Stimulated activated naive CD4-positive, alpha-beta T cell (primary cell): ENCODE measurements at places on chromosomes 11 and 22.
A peak's percentile ranks its signal among the peaks of the same experiment; 100 is the strongest.

GRCh38 chr11:86990031-86990430 is 34.8 kb upstream of the FZD4 start:
- DNase-seq: no peak

DNA sequence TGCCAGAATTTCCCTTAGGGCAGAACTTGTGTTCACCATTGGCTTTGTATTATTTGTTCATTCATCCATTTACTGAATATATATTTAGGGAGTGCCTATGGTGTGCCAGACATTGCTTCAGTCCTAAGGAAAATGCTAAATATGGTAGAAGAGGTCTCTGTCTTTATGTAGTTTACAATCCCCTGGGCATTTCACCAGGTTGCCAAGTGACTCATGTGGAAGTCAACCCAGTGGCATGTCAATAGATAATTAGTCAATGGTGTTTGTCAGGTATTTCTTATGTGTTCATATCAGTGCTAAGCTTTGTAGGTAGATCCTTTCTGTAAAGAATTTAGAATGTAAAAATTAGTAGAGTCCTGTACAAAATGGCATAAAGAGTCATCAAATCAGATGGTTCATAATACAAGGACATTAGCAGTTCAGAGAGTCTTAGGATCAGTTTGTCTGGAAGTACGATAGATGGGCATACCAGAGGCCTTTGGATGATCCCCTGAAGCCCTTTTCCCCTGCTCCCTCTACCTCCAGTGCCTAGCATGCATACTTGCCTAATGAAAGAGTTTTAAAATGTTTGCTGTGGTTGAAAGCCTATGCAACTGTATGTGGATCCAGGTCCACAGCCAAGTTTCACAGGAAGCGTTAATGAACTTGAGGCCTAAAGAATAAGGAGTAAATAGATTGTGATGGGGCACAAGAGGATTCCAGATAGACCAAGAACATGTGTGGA is 58.5 kb upstream of the SESN3 start:
- DNase-seq: no peak

- DNase-seq: no peak
Observed at GRCh38 chr11:12237381-12237784, 127.0 kb downstream of the MICAL2 start.

- no peak for DNase-seq
Observed at GRCh38 chr11:47854667-47855066, 6.5 kb upstream of the NUP160 start.

DNA sequence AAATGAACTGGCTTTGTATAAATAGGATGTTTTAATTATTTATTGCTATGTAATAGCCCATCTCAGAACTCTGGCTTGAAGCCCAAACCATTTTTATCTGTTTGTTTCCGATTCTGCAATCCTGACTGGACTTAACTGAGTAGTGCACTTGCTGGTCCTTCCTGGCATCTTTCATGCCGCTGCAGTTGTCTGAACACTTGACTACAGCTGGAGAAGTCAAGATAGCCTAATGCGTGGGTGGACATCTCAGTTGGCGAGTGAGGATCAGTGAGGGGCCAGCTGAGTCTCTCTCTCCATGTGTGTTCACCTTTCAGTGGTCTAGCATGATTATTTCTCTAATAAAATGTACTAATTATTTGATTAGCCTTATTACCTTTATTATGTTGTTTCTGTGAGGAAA is 105.8 kb downstream of the PRMT3 start:
- no peak for DNase-seq

DNA sequence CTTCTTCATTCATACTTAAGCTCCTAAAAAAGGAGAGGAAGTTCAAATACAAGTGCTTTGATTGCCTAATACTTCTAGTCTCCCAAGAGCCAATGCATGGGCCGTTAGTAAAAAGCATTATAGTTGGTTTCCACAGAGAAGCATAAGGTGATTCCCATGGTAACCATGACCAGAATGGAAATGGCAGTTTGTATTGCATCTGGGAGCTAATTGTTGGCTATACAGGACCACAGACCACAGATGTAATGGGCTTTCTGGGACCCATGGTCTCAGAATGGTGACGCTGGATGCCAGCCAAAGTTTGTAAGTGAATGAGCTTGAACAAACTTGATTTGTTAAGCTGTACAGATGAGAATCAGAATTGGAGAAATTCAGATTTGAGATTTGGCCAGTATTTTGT is 333.9 kb upstream of the C11orf87 start:
- DNase-seq: no peak

GRCh38 chr11:118531597-118532084 is 649 bp downstream of the TMEM25 start:
- no peak for DNase-seq

DNA sequence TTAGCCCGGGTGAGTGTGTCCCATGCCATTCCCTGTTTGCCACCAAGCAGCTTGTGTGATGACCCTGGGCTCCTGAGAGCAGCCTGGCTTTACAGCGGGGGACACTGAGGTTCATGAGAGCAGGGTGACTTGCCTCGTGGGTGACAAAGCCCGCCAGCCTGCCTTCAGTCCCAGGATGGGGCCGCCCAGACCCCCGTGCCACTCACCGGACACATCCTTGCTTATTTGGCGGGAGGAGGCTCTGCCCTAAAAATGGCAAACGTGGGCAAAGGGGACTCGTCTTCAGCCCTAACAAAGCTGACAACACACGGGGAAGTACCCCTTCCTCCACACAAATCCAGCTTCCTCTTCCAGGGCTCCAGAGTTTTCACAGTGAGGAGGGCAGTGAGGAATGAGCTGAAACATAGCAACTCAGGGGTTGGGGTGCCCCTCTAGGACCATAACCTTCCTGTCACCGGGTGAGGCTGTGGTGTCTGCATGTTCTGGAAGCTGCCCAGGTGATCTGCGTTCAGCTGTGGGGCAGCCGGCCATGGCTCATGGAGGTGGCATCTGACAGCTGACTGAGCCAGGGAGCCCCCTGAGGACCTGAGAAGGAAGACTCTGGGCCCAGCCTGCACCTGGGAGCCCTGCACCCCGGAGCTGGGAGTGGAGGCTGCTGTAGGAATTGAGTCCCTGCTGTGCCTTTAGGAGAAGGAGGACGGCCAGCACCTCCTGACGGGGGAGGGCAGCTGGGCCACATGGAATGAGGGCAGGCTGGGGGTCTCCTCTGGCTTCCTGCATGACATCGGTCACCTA is 16.7 kb downstream of the RIBC2 start:
- no peak for DNase-seq

DNA sequence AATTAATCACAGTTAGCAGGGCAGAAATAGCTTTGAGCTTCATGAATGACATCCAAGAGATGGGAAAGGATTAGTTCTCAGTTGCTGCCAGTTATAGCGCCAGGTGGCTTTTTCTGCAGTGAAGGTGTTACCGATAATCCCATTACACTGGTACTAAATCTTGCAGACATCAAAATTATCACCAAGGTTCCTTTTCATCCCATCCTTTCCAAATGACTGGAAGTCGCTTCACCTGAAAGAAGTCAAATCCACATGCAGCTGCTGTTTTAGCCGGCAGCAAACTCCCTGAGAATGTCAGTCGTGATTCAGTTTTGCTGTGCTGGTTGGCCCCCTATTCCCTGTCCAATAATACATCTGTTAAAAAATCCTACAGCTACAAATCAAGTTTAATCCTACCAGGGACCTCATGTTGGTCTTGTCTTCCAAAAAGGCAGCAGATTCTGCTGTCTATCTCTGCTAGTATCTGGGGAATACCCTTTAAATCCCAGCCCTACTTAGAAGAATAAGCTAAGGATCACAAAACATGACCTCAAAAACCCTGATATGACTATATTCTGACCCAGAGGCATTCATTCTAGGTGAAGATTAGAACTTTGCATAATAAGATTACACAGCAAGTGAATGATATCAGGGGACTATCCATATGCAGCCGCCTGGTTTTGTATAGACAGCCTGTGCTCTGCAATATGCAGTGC is 31.7 kb downstream of the IMMP1L start:
- DNase-seq: no peak

GRCh38 chr11:113267493-113267892 is 46.9 kb upstream of the TTC12 start:
- no peak for DNase-seq

- no peak for DNase-seq
Observed at GRCh38 chr11:23310276-23310675, 450.0 kb upstream of the CCDC179 start.

- no peak for DNase-seq
Observed at GRCh38 chr11:33350287-33350686, 93.1 kb downstream of the HIPK3 start.

DNA sequence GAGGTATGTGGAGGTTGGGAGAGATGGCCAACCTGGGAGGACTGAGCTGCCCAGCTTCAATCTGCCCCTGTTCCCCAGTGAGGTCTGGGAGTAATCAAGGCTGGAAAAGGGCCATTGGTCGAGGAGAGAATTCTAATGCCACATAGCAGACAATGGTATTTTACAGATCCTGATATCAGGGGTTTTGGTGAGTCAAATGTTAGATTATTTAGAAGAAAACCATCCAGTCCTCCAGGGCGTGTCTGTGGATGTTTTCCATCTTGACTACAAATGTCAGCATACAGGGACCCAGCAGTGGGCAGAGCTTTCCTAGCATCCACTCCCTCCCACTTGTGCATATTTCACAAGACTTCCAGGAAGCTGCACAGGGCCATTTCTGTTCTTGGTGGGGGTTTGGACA is 107.9 kb downstream of the SCN3B start:
- DNase-seq: no peak

DNA sequence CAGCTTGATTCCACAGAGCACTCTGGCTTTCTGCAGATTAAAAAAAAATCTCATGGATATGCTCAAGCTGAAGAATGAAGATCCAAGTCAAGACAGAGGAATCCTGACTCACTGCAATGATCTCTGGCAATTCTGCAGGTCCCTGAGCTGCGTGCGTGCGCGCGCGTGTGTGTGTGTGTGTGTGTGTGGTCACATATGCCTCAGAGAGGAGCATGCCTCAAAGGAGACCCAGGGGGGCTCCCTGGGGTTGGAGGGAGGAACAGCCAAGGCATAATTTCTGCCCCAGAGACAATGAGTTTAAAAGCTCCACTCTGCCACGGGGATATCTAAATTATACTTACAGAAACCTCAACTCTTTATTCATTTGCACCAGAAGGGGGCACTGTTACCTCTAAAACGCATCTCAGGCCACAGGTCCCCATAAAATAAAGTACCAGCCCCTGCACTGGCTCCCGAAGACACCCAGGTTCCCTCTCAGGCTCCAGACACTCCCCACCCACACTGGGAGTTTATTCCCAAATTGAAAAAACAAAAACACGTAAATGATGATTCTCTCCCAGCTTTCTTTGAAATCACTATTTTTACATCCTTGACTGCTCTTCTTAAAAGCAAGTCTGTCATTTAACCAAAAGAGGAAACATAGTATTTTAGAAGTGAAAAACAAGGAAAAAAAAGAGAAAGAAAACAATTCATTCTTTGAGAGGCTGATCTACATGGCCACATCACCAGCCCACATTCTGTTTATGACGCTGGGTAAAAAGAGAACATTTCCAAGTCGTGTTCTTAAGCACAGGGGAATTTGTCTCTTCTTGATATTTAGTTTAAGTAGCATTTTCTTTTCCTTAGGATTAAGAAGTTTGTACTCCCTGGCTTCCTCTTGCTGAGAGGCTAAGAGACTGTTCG is 401.0 kb downstream of the LARGE1 start:
- no peak for DNase-seq

DNA sequence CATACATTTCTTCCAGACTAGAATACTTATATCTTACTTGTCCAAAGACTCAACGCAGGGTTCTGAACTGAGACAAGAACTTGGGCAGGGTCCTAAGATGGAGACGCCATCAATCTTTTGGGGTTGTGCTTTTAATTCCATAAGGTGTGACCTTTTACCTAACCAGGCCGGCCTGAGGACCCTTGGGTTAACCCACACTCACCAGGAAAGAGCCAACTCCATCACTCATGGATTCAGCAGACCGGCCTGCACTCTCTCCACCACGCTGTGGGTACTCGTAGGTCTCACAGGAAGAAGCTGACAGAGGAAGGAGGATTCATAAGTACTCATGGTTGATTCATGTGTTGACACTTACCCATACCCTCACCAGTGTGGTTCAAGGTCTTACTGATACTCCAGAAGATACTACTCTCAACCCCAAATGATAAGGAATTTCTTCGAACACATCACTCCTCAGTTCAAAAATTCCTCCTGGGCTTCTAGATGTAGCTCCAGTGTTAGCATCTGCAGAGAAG is 36.2 kb downstream of the USP35 start:
- no peak for DNase-seq

DNA sequence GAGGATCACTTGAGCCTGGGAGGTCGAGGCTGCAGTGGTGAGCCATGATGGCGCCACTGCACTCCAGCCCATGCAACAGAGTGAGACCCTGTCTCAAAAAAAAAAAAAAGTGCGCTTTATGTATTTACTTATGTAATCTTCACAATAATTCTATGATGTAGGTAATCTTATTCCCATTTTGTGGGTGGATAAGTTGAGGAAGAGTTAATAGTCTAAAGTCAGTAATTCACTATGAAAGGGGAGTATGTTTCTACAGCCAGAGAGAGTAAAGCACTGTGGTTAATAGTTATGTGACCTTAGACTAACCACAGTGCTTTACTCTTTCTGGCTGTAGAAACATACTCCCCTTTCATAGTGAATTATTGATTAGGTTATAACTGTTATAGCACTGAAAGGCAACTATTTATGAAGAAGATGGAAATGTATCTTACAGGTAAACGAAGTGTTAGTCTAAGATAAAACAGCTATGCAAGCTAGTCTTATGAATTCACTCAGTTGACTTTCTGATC is 11.9 kb downstream of the CTR9 start:
- no peak for DNase-seq

DNA sequence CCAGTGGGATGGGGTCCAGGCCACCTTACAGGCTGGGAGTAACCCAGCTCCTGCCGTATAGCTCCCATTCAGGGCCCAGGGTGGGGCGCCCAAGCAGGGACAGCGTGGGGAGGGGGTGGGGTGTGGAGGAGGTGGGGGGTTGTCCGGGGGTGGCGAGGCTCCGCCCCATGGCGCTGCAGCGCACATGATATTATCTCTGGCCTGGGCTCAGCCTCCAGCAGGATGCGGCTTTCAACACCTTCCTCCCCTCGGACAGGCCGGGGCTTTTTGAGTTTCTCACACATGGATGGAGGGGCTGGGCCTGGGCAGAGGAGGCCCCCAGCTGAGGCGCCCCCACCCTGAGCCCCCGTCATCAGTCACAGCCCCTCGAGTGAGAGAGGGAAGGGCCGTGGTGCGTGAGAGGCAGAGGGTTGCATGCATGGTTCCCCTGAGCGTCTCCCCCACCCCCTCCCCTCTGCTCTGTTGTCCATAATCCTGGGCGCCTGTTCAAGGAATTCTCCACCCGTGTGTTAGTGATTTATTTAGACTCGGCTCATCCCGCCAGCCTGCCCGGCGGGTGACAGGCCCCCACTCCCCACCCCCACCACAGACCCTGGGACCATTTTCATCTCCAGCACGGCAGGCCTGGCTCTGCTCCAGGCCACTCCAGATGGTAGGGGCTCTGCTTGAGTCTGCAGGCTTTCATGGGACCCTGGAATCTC is 44.9 kb downstream of the WNT11 start:
- no peak for DNase-seq

DNA sequence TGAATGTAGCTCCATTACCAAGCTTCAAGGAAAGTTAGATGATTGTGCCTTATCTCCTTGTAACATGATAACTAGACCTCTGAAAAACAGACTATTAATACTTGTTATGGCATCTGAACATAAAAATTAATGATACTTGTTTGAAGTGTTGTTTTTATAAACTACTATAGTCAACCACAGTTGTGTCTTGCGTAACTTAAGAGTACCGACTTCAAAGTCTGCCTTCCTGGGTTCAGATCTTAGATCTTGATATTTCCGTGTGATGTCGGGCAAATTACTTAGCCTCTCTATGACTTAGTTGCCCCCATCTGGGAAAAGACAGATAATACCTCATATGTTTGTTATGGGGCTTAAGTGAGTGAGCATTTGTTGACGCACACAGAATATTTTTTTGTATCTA is 906.5 kb downstream of the JRKL start:
- no peak for DNase-seq

- DNase-seq: peak; percentile 64
Observed at GRCh38 chr11:46392421-46393230, 1.1 kb upstream of the CHRM4 start.
